ENCODE measurements at places on chromosomes 5 and 9.

DNA sequence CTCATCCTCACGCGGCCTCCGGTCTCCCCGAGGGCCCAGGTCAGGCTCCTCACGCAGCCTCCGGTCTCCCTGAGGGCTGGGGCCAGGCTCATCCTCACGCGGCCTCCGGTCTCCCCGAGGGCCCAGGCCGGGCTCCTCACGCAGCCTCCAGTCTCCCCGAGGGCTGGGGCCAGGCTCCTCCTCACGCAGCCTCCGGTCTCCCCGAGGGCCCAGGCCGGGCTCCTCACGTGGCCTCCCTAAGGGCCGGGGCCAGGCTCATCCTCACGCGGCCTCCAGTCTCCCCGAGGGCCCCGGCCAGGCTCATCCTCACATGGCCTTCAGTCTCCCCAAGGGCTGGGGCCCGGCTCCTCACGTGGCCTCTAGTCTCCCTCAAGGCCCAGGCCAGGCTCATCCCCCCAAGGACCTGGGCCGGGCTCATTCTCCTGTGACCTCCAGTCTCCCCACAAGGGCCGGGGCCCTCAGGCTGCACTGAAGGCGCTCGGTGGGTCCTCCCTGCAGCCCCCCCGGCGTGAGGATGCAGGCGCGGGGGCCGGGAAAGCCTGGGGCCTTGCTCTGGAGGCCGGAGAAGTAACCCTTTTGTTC lies 51.2 kb upstream of the FCN2 start:
- DNase-seq, result no peak

DNA sequence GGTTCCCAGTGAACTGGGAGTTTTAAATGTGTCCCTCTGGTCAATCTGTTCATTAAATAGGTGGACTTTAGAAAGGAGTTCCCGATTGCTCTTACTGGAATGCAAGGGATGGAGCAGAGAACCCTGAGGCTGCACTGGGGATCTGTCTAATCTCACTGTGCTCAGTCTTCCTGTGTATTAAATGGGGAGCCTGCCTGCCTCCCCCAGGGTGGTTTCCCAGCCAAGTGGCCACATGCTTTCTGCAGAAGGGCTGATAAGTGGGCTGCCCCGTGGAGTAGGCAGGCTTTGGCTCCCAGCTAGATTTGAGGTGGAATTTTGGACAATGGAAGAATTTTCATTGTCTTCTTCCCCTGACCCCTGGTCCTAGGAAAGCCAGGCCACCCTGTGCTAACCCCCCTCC lies 14.0 kb upstream of the PHYHD1 start:
- DNase-seq, result no peak

DNA sequence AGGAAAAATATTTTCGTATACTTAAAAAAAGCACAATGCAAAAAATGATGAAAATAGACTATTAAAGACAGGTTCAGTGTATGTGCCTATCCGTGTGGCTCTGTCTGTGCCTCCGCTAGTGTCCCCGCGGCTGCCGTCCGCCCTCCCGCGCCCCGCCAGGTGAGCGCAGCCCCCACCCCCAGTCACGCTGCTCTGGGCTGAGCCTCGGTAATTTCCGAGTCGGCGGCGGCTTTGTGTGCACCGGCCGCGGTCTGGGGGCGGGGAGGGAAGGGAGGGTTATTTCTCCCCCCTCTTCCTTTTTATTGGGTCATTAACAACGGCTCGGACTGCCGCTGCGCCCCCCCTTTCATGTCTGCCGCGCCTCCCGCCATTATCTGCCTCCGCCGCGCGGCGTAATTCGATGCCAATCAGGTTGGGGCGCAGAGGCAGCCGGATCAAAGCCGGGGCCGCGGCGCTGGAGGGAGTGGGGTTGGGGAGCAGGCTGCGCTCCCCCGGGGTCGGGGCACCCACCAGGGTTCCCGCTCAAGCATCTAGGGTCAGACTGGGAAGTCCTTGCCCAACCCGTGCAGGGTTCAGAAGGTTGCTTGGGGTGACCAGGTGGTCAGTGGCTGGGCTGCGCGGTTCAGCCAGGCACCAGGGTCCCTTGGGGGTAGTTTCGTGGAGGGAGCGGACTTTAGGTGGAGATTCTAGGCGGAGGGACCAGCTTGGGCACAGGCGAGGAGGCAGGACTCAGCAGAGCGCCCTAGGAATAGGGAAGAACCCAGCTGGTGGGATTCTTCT lies 39.5 kb upstream of the PSD2 start:
- DNase-seq, result no peak

DNA sequence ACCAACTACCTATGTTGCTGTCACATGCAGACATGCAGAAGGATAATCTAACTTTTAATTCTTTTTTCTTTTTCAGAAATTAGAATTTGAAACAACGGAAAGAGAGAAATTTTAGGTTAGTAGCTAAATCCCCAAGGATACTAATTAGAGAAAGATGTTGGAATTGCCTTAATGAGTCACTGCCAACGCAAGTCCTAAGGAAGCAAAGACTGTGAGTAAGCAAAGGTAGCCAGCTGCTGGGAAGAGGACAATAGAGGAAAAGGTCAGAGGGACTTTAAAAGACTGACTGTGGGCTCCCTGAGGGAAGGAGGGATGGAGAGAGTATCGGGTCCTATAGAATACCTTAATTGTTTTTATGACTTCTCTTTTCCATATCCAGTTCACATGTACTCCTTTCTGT lies 461.9 kb upstream of the PAPPA start:
- DNase-seq, result no peak

GRCh38 chr5:177496070-177496726 lies 1.2 kb downstream of the PDLIM7 start:
- DNase-seq, result no peak

- DNase-seq, result no peak
Observed at GRCh38 chr5:1504069-1504595, 19.6 kb downstream of the LPCAT1 start.

DNA sequence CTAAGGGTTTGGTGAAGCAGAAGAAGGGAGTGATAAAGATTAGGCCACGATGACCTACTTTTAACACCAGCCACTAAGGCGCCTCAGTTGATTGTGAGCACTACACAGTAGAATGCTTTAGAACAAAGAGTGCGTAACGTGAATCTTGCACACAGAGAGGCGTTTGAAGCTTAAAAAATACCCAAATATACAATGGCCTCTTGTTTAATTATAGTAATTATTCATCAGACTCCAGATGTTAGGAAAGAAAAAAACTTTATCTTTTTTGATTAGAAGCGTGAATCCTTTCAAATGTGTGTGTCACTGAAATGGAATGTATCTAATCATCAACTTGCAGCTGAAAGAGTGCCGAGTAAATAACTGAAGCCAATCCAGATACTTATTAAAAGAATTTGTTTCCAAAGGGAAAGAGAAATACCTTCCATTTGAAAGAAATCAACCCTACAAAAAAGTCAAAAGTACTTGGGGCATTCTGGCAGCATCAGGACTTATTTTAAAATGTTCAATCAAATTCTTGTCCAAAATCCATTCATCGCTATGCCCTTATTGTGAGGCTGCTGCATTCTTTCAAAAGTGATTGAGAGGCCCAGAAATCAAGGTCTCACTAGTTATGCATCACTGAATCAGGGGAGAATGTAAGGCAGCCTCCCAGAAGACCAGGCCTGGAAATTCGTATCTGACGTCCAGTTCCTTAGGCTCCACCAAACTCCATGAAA lies 337.5 kb downstream of the ZNF608 start:
- no peak for DNase-seq

DNA sequence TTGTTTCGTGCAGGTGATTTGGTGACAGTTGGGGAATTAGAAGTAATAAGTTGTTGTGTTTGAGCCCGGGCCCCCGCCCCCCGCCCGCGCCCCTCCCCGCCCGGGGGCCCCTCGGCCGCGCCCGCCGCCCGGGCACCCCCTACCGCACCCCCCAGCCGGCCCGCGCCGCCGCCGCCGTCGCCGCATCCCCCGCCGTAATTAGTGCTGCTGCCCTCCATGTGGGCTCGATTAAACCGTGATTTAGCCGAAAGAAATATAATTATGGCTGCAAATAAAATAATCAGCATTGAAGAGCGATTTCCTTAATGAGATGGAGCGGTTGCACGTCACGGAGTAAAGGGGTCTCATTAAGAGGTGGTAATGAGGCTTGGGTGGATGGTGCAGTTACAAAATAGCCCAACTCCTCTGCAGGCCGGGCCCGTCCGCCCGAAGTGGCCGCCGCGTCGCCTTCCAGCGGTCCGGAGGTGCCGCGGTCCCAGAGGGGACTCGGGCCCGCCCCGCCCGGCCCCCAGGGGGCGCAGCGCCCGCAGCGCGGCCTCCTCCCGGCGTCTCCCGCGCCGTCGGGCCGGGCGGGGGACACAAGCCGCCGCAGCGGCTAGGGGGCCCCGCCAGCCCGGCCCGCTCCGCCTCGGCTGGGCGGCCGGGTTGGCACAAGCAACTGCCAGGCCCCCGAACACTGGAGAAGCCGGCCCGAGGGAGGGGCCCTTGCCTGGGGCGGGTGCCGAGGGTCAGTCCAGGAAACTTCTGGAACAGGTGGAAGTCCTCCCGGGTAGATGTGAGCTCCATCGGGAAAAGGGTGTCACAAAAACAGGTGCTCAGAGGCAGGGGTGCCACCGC lies 6.9 kb upstream of the OTP start:
- DNase-seq, result peak; percentile 55

DNA sequence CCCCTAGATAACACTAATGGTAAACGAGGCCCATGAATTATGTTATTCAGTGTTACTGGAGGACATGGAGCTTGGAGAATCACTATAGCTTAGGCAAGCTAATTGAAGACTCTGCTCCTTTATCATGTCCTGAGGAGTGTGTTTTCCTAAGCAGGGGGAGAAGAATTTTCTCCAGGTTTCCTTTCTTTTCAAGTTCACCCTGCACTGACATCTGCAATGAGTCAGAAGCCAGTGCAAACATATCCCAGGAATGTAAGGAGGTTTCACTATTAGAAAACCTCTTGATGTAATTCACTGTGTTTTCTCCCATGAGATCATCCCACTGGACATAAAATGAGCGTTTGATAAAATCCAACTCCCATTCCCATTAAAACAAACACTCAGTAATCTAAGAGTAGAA lies 75.6 kb downstream of the DMRT2 start:
- no peak for DNase-seq

All from NAMALWA (cell line).